ENCODE measurements at places on chromosomes 7 and 10. TPM values are rescaled to one million over a fixed set of nuclear protein-coding genes. Genes with fewer than 3 reads are reported as not detected.

The TRIL gene
- total RNA-seq = 12.8 TPM

The SPDYE16 gene
- not detected for total RNA-seq

The RET gene
- under 0.01 TPM for total RNA-seq

The CFAP69 gene
- 17.4 TPM for total RNA-seq

The AOC1 gene
- not detected for total RNA-seq

The LRRD1 gene
- not detected for total RNA-seq

The TMEM209 gene
- total RNA-seq = 19.4 TPM

The PAPOLB gene
- not detected for total RNA-seq

The PPRC1 gene
- 12.9 TPM for total RNA-seq

The AGK gene
- 44.4 TPM for total RNA-seq

The NRCAM gene
- total RNA-seq = 0.77 TPM

The PRR15 gene
- not detected for total RNA-seq

The GPR26 gene
- total RNA-seq = not detected

The PDZD7 gene
- total RNA-seq = under 0.01 TPM

The THSD7A gene
- 26.7 TPM for total RNA-seq

The PRSS37 gene
- total RNA-seq = not detected

The GPR141 gene
- not detected for total RNA-seq

The ASB15 gene
- total RNA-seq = not detected

The LMBR1 gene
- total RNA-seq = 1,378 TPM

The IDI1 gene
- 21.5 TPM for total RNA-seq

The TSPAN13 gene
- total RNA-seq = 11.8 TPM

The ASB10 gene
- total RNA-seq = not detected

The EN2 gene
- not detected for total RNA-seq

The SHH gene
- not detected for total RNA-seq

The PTTG1IP2 gene
- total RNA-seq = not detected

The SLC26A3 gene
- 0.29 TPM for total RNA-seq

The TFPI2 gene
- total RNA-seq = 15.1 TPM

The PIP gene
- not detected for total RNA-seq

The PHKG1 gene
- 0.97 TPM for total RNA-seq

The ACBD7 gene
- total RNA-seq = not detected

The C7orf33 gene
- total RNA-seq = not detected

The TMEM120A gene
- total RNA-seq = 4.6 TPM

The TUBB8 gene
- total RNA-seq = not detected

The HIBADH gene
- 58.8 TPM for total RNA-seq

The TFR2 gene
- total RNA-seq = 2.0 TPM

The ERCC6 gene
- 25.1 TPM for total RNA-seq

The HIF1AN gene
- 2.9 TPM for total RNA-seq

The RPEL1 gene
- total RNA-seq = 0.26 TPM

The MYOZ1 gene
- total RNA-seq = 1.7 TPM

The MYOF gene
- 41.2 TPM for total RNA-seq

The HMX3 gene
- total RNA-seq = not detected

The TES gene
- 189 TPM for total RNA-seq

The UCMA gene
- total RNA-seq = not detected

The ABCA13 gene
- 0.12 TPM for total RNA-seq
